Spinal cord (tissue), 10 donors: ENCODE measurements at places on chromosomes 3 and 15.
A peak's percentile ranks its signal among the peaks of the same experiment; 100 is the strongest.

DNA sequence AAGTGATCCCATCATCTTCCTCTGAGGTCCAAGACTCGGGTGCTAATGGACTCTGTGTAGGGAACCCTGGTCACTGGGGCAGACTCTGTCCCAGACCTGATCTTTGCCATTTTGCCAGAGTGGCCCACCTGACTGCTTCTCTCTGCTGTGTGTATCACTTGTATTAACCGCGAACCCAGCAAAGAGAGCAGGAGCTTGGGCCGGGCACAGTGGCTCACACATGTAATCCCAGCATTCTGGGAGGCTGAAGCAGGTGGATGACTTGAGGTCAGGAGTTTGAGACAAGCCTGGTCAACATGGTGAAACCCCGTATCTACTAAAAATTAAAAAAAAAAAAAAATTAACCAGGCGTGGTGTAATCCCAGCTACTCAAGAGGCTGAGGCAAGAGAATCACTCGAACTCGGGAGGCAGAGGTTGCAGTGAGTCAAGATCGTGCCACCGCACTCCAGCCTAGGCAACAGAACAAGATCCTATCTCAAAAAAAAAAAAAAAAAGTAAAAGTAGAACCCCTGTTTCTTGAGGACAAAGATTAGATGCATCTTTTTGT lies 32.9 kb upstream of the CYP11A1 start:
- DNase-seq, result no peak

GRCh38 chr3:135865553-135865952 lies 100.0 kb upstream of the PPP2R3A start:
- no peak for DNase-seq

DNA sequence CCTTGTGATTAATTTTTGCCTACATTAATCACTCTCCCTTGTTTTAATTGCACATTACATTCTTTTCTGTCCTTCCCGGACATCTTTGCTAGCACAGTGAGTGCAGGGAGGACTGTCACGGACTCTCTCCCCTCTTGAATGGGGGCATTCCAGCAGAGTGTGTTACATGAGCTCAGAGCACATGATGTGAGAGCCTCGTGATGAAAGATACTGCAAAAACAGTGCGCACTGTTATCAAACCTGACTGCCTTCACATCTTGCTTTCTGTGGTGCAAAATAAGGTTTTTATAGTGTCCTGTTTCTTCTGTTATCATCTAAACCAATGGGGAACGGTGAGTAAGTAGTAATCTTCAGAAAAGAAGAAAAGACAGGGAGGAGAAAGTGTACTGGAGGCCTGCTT lies 167.5 kb downstream of the PGPEP1L start:
- DNase-seq, result no peak

- no peak for DNase-seq
Measured at GRCh38 chr15:76894174-76894573, 11.0 kb downstream of the SCAPER start.

- no peak for DNase-seq
Measured at GRCh38 chr3:65623362-65623761, 415.4 kb downstream of the MAGI1 start.

DNA sequence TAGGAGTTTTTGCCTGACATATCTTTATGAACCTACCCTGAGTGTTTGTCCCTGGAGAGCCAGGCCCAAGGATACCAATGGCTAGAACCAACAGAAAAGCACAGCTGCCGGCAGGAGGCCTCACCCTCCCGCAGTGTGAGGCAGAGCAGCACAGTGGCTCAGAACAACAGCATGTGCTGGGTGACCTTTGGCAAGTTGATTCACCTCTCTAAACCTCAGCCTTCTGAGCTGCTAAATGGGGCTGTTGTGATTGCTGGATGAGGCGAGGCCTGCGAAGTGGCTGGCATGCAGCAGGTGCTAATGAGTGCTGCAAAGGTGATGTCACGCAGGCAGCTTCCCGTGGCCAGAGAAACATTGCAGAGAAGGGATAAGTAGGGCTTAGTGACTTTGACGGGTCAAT lies 23.3 kb downstream of the IDH2 start:
- no peak for DNase-seq

- DNase-seq, result no peak
Measured at GRCh38 chr3:130260918-130261317, 84.6 kb upstream of the COL6A5 start.

DNA sequence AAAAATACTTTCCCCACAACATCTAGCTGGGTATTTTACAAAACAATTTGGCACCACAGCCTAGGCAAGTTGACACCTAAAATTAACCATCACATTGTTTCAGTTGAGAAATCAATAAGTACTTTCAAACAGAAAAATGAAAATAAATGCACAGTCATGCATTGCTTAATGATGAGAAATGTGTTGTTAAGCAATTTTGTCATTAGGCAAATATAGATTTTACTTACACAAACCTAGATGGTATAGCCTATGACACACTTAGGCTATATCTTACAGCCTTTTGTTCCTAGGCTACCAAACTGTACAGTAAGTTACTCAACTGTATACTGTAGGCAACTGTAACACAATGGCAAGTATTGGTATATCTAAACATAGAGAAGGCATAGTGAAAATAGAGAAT lies 608.6 kb upstream of the BCHE start:
- no peak for DNase-seq

DNA sequence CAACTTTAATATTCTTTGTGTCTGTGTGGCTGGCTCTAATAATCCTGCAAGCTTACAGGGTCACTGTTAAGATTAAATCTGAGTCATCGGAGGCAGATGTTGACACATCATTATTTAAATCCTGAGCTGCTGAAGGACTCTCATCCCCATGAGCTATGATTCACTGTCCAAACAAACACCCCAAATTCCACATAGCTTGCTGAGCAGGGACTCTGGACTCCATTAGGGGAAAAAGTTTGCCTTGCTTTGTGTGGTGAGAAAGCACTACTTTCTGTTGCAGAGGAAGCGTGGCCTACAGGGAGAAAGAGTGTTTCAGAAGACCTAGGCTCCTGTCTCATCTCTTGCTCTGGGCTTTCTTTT lies 213.7 kb downstream of the PDCD6IP start:
- no peak for DNase-seq

- DNase-seq, result peak; percentile 89
Measured at GRCh38 chr15:90482124-90483011, 47.4 kb upstream of the CRTC3 start.

- DNase-seq, result peak; percentile 80
Measured at GRCh38 chr3:12159227-12159601, 502 bp upstream of the TIMP4 start.

DNA sequence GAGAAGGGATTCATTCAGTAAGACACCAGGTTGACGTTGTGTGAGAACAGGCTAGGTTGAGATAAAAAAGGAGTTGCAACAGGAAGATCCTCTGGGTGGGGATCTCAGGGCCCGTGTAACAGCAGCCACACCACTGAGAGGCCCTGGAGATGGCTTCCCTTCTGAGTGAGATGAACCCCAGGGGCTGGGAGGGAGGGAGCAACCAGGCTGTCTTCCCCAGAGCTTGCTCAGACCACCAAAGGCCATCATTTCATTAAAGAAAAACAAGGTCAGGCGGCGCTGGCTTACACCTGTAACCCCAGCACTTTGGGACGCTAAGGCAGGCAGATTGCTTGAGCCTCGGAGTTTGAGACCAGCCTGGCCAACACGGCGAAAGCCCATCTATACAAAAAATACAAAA lies 187.7 kb downstream of the ATP10A start:
- no peak for DNase-seq

- no peak for DNase-seq
Measured at GRCh38 chr3:188914552-188914951, 257.2 kb upstream of the TPRG1 start.

- DNase-seq, result no peak
Measured at GRCh38 chr3:6108957-6109356, 752.0 kb upstream of the GRM7 start.

- no peak for DNase-seq
Measured at GRCh38 chr15:76147906-76148570, 88.3 kb downstream of the TMEM266 start.

DNA sequence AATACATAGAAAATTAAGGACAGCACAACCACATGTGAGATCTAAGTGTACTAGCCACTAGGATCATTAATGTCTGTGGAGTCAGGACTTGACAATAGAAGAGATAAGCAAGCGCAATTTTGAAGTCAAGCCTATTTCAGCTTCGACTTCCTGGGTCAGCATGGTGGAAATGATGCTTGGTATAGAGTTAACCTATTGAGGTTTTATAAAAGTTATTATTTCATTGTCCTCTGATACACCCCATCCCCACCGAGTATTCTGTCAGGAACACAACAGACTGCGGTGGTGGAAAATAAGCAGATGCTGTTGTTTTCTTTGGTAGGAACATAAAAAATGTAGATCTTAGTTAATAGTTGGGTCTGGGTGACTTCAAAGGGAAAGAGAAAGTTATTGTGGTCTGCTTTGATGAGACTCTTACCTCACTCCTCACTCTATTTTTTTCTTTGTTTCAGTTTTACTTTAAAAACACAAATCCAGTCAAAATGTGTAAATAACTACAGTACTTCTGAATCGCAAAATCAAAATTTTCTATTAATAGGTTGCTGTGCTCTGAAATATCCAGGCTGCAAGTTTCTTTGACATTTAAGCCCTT lies 82.1 kb downstream of the IL5RA start:
- no peak for DNase-seq

DNA sequence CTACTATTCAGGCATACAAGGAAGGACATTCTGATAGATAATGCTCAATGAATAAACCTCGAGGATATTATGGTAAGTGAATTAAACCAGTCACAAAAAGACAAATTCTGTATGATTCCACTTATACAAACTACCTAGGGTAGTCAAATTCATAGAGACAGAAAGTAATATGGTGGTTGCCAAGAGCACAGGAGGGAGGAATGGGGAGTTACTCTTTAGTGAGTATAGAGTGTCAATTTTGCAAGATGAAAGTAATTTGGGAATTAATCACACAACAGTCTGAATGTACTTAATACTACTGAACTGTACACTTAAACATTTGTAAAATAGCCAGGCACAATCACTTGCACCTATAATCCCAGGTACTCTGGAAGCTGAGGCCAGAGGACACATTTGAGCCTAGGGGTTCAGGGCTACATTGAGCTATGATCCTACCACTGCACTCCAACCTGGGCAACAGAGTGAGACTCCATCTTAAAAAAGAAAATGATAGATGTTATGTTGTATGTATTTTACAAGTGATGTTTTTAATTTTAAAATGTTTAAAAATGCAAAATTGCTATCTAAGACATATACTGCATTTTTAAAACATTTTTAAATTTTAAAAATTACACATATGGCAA lies 91.0 kb downstream of the NPAP1 start:
- no peak for DNase-seq
